CD8-positive, alpha-beta memory T cell (primary cell): ENCODE measurements at places on chromosomes 16 and 17. TPM values are rescaled to one million over a fixed set of nuclear protein-coding genes. Genes with fewer than 3 reads are reported as not detected.
A peak's percentile ranks its signal among the peaks of the same experiment; 100 is the strongest.

The BTBD17 gene
- not detected for total RNA-seq

- DNase-seq, result no peak
- H3K27ac ChIP-seq, result no peak overlapping the region
- H3K4me3 ChIP-seq, result peak overlapping the region; percentile 31
- H3K4me1 ChIP-seq, result peaks cover 31% of the 10 kb centered on the region
- peaks cover 16% of the 10 kb centered on the region for H3K27me3 ChIP-seq
These were observed 632 bp upstream of the RTN4RL1 start for GRCh38 chr17:2025622-2026309.

DNA sequence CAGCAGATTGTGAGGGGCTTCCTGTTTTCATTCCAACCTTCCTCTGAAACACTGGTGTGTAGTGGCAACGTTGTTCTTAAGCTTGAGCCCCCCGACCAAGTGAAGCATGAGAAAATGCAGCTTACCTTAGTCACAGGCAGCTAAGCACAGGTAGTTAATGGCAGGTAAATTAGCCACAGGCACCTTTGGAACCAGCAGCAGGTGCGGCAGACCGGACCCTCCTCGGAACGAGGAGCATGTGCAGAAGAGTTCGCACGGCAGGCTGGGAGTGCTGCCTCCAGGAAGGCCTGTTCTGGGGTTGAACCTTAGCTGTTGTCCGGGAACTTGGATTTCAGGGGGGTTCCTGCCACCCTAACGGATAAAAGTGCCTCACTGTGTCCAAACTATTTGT is 7.2 kb upstream of the IRF8 start:
- H3K27ac ChIP-seq, result no peak overlapping the region
- H3K4me3 ChIP-seq, result no peak overlapping the region
- no peaks in the 10 kb centered on the region for H3K36me3 ChIP-seq
- peaks cover 5% of the 10 kb centered on the region for H3K4me1 ChIP-seq
- no peaks in the 10 kb centered on the region for H3K27me3 ChIP-seq

DNA sequence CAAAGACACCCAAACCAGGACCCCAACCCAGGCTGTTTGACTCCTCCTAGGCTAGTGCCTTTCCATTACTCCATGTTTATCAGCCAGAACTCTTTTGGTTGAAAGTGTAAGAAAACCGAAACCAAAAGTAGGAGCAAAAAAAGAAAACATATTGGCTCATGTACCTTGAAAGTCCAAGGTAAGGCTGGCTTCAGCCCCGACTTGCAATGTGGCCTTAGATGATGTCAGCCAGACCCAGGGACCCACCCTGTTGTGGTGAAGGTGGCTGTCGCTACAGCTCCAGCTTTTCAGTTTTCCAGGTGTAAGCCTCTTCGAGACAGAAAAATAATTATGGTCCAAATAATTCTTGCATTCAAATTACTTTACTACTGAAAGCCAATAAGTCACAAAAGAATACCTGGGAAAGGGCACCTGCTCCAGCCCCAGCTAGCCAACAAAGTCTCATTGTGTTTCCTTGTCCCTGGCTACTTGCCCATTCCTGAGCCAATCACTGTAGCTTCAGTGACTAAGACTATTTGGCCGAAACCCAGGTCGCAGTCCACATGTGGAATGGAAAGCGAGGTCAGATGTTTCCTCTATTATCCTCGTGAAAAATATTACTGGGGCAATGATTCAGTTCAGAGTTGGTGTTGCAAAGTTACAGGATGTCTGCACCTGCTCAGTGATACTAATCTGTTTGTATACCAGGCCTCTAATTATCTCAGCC is 20.7 kb downstream of the DNAH9 start:
- H3K36me3 ChIP-seq, result no peaks in the 10 kb centered on the region
- H3K4me3 ChIP-seq, result no peak overlapping the region
- H3K4me1 ChIP-seq, result no peaks in the 10 kb centered on the region
- no peak overlapping the region for H3K27ac ChIP-seq

- no peaks in the 10 kb centered on the region for H3K4me1 ChIP-seq
- no peaks in the 10 kb centered on the region for H3K36me3 ChIP-seq
- no peaks in the 10 kb centered on the region for H3K27me3 ChIP-seq
- no peak overlapping the region for H3K27ac ChIP-seq
- DNase-seq, result no peak
These were observed 178.2 kb downstream of the SALL1 start for GRCh38 chr16:50972876-50973275.

GRCh38 chr16:67426950-67427349 is 4.0 kb upstream of the HSD11B2 start:
- H3K27ac ChIP-seq, result no peak overlapping the region
- no peaks in the 10 kb centered on the region for H3K36me3 ChIP-seq
- peaks cover 6% of the 10 kb centered on the region for H3K4me1 ChIP-seq
- no peak overlapping the region for H3K4me3 ChIP-seq
- no peak for DNase-seq

GRCh38 chr17:48841395-48841831 is 10.6 kb downstream of the CALCOCO2 start:
- H3K4me1 ChIP-seq, result peaks cover 56% of the 10 kb centered on the region
- DNase-seq, result no peak
- peak overlapping the region; percentile 54 for H3K4me3 ChIP-seq
- H3K27ac ChIP-seq, result peak overlapping the region; percentile 34
- H3K27me3 ChIP-seq, result no peaks in the 10 kb centered on the region
- peaks cover 16% of the 10 kb centered on the region for H3K36me3 ChIP-seq

GRCh38 chr16:85395207-85395912 is 217.8 kb upstream of the GSE1 start:
- no peaks in the 10 kb centered on the region for H3K36me3 ChIP-seq
- no peak overlapping the region for H3K4me3 ChIP-seq
- H3K27me3 ChIP-seq, result no peaks in the 10 kb centered on the region
- no peak overlapping the region for H3K27ac ChIP-seq
- no peaks in the 10 kb centered on the region for H3K4me1 ChIP-seq
- no peak for DNase-seq

- H3K4me3 ChIP-seq, result no peak overlapping the region
- DNase-seq, result no peak
- H3K27me3 ChIP-seq, result no peaks in the 10 kb centered on the region
- no peak overlapping the region for H3K27ac ChIP-seq
- H3K36me3 ChIP-seq, result no peaks in the 10 kb centered on the region
These were observed 137.6 kb downstream of the ITFG1 start for GRCh38 chr16:47323241-47323640.

GRCh38 chr17:28916302-28916934 is 13.5 kb upstream of the DHRS13 start:
- H3K36me3 ChIP-seq, result peaks cover 89% of the 10 kb centered on the region
- no peak overlapping the region for H3K27ac ChIP-seq
- peak; percentile 62 for DNase-seq
- no peaks in the 10 kb centered on the region for H3K4me1 ChIP-seq
- no peaks in the 10 kb centered on the region for H3K27me3 ChIP-seq
- no peak overlapping the region for H3K4me3 ChIP-seq
